ENCODE measurements at places on chromosomes 6 and 20.

- DNase-seq = no peak
These were observed 18.5 kb downstream of the GSTA4 start for GRCh38 chr6:52976591-52977035.

DNA sequence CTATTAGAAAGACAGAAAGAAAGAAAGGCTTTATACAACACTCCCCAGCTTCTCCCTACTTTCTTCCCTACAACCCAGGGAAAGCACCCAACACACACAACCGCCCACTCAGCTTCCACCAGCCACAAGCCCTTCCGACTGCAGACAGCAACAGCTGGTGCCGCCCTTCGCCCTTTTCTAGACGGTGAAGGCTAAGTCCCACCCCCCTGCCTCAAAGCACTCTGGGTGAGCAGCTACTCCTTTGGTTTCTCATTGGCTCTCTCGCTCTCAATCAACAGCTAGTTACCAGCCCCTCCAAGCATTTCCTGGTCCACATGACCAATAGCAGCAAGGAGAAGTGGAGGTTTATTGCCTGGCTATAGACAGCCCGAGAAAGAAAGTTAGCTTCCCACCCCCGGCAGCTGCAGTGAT, 230.1 kb upstream of the MOCS1 start:
- DNase-seq = no peak

DNA sequence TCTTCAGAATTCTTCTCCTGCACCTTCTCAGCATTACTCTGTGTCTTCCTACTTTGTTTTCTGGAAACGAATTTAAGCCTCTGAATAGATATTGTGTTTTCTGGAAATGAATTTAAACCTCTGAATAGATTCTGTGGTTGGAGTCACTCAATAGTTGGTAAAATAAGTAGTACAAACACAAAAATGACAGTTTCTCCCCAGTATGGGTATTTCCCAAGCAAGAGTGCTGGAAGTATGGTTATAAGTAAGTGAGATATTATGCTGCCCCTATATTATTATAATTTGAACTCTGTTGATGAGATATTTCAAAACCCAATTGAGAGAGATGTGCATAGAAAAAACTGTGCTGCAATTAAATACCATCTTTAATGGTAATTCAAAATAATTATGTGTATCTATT, 94.9 kb downstream of the TINAG start:
- DNase-seq = no peak

GRCh38 chr20:34689486-34689885, 12.6 kb upstream of the PIGU start:
- DNase-seq = no peak

GRCh38 chr6:1385129-1386037, 4.0 kb upstream of the FOXF2 start:
- no peak for DNase-seq

- no peak for DNase-seq
These were observed 91.2 kb upstream of the TINAG start for GRCh38 chr6:54217018-54217417.

DNA sequence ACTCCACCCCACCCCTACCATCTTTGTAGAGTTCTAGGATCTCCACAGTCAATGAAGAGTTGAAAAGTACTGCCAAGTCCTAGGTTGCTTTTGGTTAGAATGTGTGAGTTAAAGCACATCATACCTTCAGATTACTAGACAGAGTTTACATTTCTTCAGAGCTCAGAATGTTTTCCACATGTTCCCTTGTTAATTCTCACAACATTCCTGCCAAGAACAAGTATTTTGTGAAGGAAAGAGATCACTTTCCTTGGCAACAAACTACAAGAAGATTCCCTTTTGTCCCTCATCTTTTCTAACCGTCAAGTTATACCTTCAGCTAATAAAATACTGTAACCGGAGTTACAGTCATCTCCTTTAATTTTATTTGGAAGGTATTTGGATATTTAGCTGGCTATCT, 266.8 kb downstream of the ZFAND3 start:
- no peak for DNase-seq

All from stimulated activated CD4-positive, alpha-beta T cell treated with anti-CD3 and anti-CD28 coated beads, Interleukin-4, amount 100 ng/mL, for 48 hours (primary cell).